ENCODE measurements at places on chromosomes 5 and 9.

DNA sequence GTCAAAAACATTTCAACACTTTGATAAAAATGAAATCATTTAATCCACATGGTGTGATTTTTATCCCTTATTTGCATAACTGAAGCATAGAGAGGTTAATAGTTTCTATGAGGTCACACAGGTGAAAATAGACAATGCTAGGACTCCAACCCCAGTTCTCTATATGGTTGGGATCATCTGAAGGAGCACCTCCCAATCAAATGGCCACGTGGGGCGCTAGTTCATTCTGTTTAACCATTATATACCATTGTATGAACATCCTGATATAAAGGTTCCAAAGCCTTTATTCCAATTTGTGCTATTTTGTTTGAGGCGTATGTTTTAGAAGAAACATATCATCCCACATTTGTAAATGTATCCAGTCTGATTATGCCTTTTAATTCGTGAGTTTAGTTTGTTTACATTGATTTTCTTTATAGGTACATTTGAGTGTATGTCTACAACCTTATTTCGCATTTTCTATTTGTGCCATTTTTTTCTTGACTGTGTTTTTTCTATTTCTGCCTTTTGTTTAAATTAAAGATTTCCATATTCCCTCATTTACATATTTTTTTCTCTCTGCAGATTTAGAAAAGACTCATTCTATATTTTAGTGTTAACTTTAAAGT, 1092.0 kb downstream of the MAT2B start:
- DNase-seq: no peak

DNA sequence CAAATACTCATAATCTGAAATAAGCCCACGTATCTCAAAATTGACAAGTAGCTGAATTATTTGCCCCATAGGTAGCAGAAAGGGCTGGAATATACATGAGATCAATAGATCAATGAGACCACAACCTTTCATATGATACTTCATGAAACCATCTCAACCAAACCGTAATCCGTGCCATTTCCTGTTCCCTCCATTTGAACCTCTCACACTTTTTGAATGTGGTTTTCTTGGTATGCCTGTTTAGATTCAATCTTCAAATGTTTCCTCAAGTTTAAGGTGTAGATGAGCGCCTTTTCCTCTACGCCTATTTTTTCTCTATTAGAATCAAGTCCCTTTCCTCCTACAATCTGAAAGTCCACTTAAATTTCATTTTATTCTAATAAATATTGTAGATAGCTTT, 805.5 kb downstream of the EFNA5 start:
- DNase-seq: no peak

GRCh38 chr5:139694556-139695177, 46.5 kb downstream of the CXXC5 start:
- no peak for DNase-seq

- DNase-seq: no peak
Measured at GRCh38 chr9:105681724-105682123, 12.6 kb upstream of the TMEM38B start.

GRCh38 chr9:127492616-127493015, 41.3 kb downstream of the LRSAM1 start:
- DNase-seq: no peak

DNA sequence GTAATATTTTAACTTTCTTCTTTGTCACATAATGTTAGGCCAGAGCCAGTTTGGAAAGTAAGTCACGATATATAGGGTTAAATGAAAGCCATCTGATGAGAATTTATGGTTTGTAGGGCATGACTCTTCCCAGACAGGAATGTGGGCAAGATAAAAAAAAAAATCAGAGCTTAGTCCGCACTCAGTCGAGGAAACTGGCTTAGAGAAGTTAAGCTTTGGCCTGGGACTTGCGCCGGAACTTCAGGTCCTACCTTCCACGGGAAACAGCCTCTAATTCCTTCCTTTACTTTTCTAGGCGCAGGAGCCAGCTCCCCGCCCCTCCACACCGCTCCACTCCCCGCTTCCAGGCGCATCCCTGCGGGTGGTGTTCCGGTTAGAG, 475 bp downstream of the DDX31 start:
- DNase-seq: no peak

DNA sequence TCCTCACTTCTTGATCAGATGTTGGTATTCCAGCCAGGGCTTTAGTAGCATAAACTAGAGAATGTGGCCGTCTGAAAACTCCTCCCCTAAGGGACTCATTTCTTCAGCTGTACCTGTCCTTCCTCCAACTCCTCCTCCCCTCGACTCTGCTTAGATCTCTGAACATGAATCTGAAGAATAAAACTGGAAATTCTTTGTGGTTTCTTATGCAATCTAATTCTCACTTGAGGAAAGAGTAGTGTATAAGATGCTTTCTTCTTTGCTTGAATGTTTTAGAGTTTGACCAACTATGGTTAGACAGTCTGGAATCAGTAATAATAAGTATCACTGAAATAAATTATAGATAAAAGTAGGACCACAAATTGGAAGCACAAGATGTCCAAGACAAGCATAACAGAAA, 128.5 kb downstream of the LRRC70 start:
- no peak for DNase-seq

GRCh38 chr9:34589636-34590380, at the start of gene CNTFR:
TSS of gene CNTFR (minus strand) at chr9:34589724. CDS start at chr9:34568981, 20,743 bp downstream.
- no peak for DNase-seq

GRCh38 chr5:115351356-115352195, 55.1 kb upstream of the CCDC112 start:
- DNase-seq: no peak

GRCh38 chr9:131709771-131710431, 30.0 kb downstream of the RAPGEF1 start:
- no peak for DNase-seq

GRCh38 chr5:150034662-150035061, 34.1 kb downstream of the HMGXB3 start:
- DNase-seq: no peak

DNA sequence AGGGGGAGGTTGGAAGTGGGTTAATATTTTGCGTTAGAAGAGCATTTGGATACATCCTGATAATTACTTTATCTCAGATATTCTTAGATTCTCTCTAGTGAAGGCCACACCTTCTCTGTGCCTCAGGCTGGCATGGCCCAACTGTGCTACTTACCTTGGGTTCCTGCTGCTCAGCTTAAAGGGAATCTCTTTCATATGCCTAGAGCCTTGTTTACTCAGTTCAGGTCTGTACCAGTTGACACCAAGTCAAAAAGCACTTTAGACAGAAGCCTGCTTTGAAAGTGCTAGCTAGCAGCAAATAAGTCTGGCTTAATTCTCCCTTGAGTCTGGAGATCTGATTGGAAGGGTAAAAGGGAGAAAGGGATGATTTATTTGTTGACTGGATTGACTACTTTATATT, 74.8 kb downstream of the GHR start:
- no peak for DNase-seq

GRCh38 chr5:179185941-179186411, 125.8 kb downstream of the ZNF354C start:
- no peak for DNase-seq

- no peak for DNase-seq
Measured at GRCh38 chr5:12865529-12865928, 961.3 kb upstream of the CTNND2 start.

- DNase-seq: no peak
Measured at GRCh38 chr9:121984726-121985402, 108.2 kb downstream of the TTLL11 start.

DNA sequence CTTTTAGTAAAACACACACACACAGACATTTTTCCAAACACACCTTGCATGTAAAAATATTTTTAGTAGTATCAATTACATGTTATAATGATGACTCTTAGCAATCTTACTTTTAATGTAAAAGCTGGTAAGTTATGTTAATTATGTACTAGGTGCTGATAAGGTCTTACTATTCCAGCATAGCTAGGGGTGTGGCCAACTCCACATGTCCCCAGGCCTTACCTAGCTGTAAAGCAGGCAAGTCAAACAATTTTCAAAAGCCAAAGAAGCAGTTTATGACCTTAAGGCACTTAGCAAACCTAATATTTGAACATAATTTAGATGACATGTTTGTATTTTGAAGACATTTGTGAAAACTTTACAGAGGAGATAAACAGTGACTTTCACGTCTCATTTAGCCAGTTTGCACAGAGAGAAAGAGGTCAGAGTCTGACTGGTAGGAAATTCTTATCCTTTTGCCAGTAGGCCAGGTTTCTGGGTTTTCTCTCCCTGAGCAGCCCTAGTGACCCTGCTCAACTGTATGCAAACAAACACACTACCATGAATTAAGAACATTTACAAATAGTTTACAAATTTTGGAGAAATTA, 26.5 kb upstream of the GPX3 start:
- DNase-seq: no peak

DNA sequence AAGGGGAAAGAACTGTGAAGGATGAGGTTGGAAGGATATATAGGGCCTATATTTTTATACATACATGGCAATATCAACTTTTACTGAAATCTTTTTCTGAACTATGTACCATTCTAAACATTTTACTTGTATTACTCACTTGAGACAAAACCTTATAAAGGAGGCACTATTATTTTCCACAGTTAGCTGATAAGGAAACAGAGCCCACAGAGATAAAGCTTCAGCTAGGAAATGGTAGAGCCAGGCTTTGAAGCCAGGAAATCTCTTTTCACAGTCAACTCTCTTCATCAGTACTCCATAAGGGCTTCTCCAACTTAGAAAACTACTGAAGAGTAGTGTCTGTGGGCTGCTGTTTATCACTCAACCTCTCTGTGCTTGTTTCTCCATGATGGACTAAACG, 613.7 kb downstream of the PRELID2 start:
- DNase-seq: no peak

DNA sequence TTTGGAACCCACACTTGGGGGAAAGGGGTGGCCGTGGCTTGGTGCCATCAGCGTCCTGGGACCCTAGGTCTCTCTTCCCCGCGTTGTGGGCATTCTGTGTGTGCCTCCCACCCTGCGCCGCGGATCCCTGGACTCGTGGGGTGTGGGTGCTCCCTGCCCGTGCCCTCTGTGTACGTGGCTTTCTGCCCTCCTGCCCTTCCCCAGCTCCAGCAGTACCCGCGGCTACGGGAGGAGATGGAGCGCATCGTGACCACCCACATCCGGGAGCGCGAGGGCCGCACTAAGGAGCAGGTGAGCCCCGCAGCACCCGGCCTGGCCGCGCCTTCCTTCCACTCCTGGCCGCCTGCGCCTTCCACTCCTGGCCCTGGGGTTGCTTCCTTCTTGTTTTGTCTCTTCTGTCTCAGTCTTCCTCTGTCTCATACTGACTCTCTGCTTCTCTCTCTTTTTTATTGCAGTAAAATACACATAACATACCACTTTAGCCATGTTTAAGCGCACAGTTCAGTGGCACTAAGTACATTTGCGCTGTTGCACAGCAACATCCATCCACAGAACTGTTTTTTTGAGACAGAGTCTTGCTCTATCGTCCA, 30.7 kb downstream of the DNM1 start:
- no peak for DNase-seq

DNA sequence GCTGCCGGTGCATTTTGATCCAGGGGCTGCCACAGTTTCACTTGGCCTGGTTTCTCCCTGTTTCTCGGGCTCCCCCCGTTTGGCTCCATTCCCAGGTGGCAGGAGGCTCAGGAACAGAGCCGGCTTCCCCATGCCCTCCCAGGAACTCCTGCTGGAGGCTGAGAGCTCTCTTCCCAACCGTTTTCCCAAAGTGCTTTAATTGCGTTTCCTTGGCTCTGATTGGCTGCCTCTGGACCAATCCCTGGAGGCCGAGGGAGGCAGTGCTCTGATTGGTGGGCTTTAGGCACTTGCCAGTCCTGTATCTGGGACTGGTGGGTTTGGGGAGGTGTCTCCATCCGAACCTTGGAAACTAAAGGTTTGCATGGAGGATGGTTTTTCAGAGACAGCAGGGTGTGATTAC, 4.9 kb downstream of the TSPAN17 start:
- no peak for DNase-seq

GRCh38 chr5:10525124-10525495, 38.8 kb upstream of the ANKRD33B start:
- no peak for DNase-seq

DNA sequence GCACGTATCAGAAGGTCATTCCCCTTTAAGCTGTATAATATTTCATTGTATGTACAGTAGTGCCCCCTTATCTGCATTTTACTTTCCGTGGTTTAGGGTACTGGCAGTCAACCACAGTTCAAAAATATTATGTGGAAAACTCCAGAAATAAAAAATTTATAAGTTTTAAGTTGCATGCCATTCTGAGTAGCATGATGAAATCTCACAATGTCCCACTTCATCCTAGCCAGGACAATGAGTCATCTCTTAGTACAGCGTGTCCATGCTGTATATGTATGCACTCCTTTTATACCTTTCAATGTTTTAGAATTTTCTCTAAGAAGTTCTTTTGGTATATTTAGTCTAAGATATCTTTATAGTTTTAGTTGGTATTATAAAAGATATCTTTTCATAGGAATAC, 115.0 kb upstream of the HAND1 start:
- no peak for DNase-seq

DNA sequence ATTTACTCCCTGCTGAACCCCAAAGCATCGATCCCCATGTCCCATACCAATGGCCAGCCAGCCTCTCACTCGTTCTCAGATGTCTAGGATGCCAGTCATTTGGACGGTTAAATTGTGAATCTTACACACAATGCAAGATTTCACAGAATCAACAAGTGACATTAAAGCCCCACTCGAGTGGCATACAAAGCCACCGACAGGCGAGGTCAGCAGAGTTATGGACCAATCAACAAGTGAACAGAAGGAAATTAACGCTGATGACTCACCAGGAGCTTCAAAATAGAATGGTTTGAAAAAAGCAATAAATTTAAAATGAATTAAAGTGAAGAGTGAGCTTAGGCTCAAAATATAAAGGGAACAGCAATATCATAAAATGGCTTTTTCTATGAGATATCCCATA, 8.2 kb upstream of the RUFY1 start:
- DNase-seq: no peak

DNA sequence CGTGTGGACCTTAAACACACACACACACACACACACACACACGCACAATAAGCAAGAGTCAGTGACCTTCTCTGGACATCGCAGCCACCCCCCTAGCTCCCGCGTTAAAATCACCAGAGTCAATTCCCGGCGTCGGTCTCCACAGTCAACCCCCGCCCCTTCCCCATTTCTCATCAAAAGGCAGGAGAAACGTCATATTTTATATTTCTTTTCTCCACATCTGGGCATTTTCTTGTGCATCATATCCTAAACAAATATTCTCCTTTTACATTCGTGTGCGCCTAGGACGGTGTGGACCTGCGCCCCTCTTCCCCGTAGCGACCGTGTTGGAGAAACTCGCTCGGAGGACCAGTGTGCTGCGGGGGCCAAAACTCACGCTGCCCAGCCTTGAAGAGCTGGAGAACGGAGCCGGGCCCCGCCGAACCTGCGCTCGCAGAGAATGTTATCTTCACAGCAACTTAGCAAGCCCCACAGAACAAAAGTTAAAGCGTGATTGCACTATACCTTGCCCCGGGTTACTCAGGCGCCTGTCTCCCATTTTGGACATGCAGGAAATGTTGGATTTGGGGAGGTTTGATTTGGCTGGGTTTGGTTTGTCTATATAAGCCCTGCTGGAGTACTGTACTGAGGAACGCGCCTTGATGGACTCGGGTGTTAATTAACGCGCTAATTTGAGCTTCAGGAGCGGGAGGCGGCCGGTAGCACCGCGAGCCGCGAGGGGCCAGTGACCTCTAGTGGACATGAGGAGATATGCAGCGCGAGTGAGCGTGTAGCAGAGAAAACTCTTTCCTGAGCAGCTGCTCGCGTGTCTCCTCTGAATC, 192.4 kb downstream of the MEF2C start:
- peak; percentile 37 for DNase-seq

GRCh38 chr5:58460732-58461286, 923 bp upstream of the PLK2 start:
- peak; percentile 83 for DNase-seq

All from stimulated activated CD8-positive, alpha-beta memory T cell treated with anti-CD3 and anti-CD28 coated beads, Interleukin-12 subunit alpha, Interleukin-12 subunit beta, amount 100 ng/mL, for 1 hour (primary cell).